Activated gamma-delta T cell treated with anti-CD3 and anti-CD28 coated beads, Interleukin-2, amount 50 U/mL, for 16 hours (primary cell): ENCODE measurements at places on chromosomes 1 and 21.

DNA sequence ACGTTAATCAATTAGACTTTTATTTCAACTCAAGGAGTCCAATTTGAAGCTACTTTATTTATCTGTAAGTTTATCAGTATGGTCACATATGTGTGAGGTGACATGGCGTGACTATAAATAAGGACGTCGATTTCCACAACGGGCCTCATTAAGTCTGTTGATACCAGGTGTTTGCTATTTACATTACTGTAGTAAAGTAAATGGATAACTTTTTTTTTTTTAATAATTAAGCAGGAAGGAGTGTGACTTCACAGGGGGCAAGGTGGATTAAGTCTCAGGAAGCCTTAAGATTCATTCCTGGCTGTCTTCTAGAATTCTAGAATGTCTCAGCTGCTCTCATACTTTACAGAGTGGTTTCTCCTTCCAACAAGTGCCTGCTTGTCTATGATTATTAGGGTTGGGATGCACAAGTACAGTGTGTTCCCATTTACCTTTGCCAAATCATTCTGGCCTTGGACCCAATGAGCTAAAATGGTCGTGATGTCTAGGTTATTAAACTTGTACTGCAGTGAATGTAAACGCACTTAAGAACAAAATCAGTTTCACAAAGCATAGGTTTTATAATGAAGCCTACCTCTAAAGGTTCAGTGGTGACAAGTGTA, 15.5 kb downstream of the MAP3K7CL start:
- DNase-seq = no peak

GRCh38 chr1:14745001-14745720, 146.7 kb downstream of the KAZN start:
- DNase-seq = no peak

GRCh38 chr21:39851002-39851618, 16.1 kb upstream of the PCP4 start:
- DNase-seq = no peak

GRCh38 chr1:17675744-17676143, 79.4 kb upstream of the ACTL8 start:
- DNase-seq = no peak

DNA sequence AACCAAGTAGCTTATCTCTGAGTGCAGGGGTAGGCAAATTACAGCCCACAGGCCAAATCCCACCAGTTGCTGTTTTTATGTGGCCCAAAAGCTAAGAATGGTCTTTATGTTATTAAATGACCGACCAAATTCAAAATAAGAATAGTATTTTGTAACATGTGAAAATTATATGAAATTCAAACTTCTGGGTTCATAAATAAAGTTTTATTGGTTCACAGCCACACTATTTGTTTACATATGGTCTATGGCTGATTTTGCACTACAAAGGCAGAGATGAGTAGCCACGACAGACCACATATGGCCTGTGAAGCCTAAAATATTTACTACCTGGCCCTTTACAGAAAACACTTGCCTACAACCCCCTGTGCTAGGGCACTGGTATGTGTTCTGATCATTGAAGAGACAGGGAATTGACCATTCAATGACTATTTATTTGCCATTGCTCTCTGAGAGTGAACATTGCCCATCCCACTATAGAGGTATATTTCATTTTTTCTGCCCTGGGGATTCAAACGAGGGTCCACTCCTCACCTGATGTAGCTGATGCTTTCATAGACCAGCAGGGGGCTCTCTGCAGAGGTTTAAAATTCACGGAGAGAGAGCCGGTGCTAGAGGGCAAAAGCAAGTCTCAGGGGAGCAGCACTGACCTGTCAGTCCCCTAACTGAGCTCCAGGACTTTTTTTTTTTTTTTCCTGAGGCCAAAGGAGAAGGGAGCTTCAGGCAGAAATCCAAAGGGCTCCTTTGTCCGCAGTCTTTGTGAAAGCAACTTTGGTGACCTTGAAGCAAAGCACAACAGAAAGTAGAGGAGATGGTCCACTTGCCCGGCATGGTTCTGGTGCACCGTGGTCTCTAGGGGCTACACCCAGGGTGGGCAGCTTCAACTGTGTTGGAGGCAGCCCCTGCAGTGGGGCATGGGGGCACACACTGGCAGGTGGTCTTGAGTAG, 7.3 kb upstream of the GNL2 start:
- peak; percentile 7 for DNase-seq

DNA sequence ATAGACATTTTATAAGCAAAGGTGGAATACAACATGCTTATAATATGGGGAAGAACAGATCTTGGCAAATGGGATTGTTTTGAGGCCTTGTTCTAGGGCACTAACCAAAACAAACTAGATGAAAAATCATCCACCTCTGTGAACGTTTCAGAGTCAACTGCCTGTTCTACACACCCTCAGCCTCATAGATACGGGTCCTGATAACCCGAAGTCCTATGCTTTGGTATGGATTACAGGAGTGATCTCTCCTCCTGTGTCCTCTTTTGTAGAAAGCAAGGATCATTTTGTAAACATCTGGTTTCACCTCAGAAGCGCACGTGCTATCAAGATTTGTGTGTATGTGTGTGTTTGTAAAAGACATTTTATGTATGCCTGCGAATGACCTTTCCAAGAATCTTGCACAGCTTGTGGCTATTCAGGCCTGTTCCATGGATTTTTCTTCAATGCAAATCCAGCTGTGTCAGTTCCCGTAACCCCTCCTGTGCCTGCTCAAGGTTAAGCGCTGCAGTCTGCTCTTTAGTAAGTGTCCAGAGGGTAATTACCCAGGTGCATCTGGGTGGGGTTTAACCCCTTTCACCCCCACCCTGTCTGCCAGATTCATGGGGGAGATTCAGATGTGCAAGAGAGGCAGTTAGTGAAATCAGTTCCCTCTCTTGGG, 132.4 kb downstream of the ROR1 start:
- DNase-seq = no peak

GRCh38 chr1:59879996-59880505, 46.5 kb downstream of the CYP2J2 start:
- no peak for DNase-seq

DNA sequence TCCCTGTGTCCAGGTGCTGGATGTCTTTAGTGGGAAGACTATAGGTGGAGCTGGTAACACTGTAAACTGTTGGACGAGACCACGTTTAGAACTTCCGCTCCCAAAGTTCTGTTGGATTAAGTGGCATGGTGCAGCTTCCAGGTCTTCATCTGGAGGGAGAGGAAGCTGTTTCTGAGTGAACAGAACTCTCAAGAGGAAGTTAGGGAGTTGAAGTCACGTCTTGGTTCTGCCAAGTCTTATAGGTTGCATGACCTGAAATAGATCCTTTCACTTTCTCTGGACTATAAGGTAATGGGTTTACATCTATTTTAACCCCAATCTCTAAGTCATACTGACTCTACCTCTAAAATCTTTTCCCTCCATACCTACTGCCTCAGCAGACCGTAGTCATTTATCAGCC, 97.4 kb upstream of the TNR start:
- DNase-seq = no peak

DNA sequence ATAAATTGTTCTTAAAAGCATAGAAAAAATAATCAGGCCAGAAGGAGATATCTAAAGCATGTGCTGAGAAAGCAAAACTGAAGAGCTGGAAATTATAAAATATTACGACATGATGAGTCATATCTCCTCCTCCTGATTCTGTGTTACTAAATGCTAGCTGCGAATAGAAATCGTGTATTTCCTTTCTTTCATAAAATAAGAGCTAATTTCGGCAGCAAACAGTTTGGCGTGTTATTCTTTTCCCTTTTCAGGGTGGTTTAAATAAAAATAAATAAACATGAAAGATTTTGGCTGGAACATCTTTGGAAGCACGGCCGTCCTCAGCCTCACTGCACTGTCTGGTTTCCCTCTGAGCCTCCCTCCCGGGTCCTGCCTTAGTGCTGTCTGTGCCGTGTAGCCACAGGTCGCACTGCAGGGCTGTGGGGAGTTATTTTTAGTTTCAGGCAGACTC, 56.0 kb downstream of the ADARB1 start:
- no peak for DNase-seq

GRCh38 chr1:79255421-79255820, 248.9 kb upstream of the ADGRL4 start:
- DNase-seq = no peak

DNA sequence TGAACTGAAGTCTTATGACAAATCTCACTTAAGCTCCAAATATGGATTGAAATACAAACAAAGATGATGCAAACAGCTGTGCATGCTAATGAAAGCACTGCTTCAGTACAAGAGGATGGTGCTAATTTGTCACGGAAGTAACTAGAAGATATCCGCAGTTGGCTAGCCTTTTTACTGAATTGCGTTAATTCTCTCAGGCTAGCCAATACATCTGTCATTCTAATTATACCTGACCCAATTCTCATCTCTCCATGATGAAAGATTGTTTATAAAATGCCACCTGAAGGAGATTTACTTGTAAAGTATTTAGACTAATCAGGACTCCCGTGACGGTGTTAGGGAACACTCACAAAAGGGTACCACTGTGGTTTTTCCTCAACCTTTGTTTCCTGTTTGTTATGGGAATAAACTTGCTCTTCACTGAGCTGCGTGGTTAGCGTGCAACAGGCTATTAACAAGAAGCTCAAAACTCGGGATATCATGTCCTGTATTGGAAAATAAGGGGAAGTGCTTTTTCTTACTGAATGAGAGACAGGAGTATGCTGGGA, 162.5 kb downstream of the APP start:
- DNase-seq = no peak

DNA sequence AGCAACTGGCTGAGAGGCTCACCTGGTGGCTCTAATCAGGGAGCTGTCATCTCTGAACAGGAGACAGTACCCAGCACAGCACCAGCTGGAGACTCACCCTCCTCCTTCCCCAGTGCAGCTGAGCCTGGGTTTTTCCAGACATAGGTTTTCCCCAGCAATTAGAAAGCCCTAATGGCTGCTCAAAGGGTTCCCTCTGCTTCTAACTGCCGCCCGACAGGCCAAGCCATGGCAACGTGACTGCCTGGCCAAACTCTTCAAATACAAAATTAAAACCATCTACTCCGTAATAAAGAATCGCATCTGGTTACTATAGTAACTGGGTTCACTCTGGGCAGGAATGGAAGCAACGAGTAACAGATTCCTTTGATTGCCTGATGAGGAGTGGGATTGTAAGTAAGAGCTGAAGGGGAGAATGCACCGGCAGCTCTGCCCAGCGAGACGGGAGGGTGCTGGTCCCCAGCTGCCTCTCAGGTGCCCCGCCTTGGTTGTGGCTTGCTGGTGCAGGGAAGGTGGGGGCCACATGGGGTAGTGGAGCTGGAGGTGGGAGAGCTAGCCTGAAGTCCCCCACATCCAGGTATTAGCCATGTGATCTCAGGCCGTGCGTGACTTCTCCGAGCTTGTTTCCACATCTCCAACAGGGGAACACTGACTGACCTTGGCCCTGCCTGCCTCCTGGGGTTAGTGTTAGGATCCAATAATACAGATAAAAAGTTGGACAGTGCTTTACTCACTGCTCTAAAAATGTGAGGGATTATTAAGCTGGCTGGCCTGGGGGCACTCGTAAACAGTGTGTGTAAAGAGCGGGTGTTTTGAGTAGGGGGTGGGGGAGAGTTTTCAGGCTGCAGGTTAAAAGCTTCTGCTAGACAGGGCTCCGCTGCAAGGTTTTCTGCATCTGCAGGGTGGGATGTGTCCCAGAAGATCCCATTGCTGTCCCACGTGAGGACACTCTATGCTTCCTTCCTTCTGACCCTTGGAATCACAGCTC, 94.2 kb downstream of the KCNN3 start:
- DNase-seq = no peak

DNA sequence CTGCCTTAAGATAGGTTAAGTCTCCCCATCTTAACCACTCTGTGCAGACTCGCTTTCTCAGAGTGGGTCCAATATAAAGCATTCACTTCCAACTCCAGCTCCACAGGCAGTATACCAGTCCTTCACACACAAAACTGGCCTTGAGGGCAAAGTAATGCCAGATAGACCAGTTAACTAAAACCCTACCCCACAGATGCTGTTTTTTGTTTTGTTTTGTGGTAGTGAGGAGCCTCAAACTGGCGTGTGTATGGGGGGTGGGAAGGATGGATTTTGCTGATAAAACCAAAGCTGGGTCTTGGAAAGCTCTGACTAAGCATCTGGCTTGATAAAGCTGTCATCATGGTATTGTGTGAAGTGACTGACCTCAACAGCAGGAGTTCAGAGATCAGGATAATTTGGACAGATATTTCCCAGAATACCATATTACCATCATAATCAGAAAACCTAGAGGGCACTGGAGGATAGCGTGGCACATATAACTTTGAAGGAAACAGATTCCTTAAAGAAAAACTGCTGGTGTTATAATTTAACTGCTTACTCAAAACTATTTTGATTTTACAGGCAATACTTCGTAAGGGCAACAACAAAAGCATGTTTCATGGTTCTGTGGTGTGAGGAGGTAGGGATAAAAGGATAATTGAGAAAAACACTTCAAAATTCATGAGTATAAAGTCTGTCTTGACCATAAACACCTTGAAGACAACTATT, 29.6 kb upstream of the CPLANE2 start:
- no peak for DNase-seq

DNA sequence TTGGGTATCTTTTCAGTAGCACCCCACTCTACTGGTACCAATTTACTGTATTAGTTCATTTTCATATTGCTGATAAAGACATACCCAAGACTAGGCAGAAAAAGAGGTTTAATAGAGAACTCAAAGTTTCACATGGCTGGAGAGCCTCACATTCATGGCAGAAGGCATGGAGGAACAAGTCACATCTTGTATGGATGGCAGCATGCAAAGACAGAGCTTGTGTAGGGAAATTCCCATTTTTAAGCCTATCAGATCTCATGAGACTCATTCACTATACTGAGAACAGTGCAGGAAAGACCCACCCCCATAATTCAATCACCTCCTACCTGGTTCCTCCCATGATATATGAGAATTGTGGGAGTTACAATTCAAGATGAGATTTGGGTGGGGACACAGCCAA, 878.6 kb upstream of the ADGRL4 start:
- no peak for DNase-seq

DNA sequence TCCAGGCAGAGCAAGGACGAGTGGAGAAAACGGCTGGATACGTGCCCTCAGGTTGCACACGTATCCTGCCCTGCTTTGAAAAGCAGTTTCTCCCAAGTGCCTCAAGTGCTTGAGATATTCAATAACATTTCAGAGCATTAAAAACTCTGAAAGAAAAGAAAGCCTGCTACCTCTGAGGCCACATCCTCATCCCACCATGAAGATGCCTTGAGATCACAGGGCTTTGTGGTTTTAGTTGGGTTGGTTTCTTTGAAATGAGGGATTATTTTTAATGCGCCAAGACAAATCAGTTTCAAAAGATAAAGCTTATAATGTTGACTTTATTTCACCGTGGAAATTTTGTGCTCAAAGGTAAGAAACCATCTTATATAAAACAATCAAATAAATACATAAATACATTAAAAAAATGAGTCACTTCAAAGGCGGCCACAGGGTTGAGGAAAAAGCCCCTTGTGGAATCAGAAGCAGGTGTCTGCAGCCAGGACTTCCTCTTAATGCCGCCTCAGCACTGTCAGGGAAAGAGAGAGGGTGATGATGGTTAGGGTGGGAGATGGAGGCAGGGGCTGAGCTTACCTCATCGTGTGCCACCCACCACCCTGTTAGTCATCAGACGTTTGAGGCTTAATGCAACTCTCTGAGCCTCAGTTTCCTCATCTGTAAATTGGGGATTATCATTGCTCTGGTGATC, 1.4 kb downstream of the NPPB start:
- DNase-seq = no peak
